Right renal cortex interstitium (tissue), 3 donors: ENCODE measurements at places on chromosomes 7 and 10.

- no peak for DNase-seq
Measured at GRCh38 chr7:96558093-96558492, 151.6 kb downstream of the SEM1 start.

DNA sequence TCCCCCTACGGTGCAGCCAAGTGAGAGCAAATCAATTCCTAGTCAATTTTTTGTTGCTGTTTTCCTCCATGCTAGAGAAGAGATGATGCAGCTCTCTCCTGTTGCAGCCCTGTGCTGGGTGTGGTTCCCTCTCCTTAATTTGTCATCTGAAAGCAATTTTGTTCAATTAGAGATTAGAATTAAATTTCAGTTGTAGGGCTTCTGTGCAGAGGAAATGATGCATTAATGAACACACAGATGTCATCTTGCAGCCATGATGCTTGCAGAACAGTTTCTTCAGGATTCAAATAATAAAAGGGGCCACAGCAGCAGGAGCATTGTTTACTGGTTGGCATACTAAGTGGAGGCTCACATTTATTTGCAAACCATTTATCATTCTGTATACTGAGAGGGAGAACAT lies 266.0 kb downstream of the AUTS2 start:
- no peak for DNase-seq

DNA sequence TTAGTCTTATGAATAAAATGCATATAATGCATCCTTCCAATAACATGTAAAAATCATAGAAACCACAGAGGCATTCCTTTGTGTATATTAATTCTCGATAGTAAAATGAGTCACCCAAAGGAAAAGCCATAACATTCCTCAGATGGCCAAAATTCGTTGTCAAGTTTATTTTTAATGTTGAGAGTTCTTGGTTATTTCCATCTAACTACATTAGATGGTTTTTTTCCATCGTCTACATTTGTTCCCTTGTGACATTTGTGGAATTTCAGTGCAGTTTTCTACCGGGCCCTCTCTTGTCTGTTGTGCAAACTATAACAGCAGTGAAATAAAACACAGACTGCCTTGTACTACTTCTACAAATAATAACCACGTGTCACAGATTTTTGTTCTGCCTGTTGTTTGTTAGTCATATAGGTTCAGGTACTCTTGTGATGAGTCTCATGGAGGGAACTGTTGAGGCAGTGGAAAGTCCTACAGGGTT lies 54.7 kb upstream of the CCAR1 start:
- DNase-seq: no peak

- DNase-seq: no peak
Measured at GRCh38 chr7:45024126-45024744, 24.2 kb downstream of the CCM2 start.

DNA sequence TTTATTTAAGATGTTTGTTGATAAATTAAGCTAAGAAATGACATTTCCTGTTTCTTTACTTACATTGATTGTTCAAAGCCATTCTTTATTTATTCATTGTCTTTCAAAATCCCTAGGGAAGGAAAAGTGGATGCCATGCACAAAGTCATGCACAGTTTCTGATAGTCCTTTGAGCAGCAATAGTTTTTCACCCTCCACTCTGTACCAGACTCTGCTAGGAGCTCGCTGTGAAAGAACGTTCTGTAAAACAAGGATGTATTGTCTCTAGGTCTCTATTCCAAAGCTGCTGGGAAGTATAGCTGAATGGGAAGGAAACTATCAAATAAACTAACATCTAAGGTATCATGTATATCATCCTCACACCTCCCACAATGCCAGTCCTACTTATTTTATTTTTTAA lies 7.8 kb upstream of the NOC3L start:
- DNase-seq: no peak

DNA sequence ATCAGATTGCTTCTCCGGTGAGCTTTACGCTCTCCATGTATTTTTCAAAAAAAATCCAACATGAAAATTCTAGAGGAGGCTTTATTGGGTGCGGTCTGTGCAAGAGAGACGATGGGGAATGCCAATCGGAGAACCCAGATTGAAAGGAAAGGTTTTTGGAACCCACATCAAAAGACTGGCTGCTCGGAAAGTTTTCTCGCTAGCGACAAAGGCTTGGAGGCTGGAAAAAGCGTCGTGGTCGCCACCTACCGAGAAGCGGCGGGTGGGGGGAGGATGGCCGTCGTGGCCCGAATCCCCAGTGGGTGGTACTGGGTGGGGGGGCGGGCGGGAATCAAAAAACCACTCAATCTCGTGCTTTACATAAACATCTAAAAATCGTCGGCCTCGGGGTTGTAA lies 1.1 kb upstream of the GTF2I start:
- DNase-seq: no peak

DNA sequence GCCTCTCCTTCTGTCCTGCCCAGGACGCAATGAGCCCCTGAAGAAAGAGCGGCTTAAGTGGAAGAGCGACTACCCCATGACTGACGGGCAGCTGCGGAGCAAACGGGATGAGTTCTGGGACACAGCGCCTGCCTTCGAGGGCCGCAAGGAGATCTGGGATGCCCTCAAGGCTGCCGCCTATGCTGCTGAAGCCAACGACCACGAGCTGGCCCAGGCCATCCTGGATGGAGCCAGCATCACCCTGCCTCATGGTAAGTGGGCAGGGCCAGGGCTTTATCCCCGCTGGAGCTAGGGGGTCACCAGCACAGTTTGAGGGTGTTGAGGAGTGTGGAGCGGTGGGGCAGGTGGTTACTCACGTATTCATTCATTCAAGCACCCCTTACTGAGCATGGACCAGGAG lies 4.7 kb upstream of the ANKRD2 start:
- no peak for DNase-seq

GRCh38 chr7:120920591-120921274 lies 29.8 kb upstream of the ING3 start:
- DNase-seq: no peak

DNA sequence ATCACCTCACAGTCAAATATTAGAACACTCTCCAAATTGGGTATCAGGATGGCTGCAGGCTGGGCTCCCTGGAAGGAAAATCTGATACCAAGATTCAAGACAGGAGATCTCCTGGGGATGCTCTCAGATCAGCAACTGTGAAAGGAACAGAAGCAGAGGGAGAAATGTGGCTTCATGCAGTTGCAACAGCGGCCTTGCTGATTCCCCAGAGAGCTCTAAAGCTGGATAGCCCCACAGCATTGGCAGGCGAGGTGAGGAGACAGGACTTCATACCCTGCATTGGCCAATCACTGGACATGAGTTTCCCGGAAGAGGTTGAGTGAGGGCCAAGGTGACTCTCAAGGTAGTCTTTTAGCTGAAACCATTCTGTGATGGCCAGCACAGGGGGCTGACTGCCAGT lies 190.6 kb downstream of the PTPN20 start:
- no peak for DNase-seq

DNA sequence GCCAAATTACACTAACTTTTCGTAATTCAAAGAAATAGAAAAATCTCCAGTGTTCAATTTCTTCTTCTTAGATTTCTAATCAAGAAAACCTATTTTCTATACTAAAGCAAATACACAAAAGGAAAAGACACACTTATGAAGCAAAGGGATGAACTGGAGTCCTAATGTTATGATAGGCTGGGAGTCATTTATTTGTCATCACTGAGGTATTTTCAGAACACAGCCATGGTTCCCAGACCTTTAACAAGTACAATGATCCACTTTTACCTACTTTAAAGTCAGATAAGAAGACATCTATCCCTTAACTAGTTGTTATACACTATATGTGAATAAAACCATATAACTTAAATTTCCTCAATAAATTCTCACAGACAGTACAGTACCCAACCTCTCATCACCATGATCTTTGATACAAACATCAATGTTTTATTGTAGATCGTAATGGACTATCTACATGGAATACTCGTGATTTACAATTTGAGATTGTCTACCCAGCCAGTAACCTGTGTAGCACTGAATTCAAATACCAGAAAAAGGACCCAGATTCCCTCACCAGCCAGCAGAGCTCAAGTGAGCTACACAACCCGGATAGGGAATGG lies 12.5 kb downstream of the ASNS start:
- DNase-seq: no peak

DNA sequence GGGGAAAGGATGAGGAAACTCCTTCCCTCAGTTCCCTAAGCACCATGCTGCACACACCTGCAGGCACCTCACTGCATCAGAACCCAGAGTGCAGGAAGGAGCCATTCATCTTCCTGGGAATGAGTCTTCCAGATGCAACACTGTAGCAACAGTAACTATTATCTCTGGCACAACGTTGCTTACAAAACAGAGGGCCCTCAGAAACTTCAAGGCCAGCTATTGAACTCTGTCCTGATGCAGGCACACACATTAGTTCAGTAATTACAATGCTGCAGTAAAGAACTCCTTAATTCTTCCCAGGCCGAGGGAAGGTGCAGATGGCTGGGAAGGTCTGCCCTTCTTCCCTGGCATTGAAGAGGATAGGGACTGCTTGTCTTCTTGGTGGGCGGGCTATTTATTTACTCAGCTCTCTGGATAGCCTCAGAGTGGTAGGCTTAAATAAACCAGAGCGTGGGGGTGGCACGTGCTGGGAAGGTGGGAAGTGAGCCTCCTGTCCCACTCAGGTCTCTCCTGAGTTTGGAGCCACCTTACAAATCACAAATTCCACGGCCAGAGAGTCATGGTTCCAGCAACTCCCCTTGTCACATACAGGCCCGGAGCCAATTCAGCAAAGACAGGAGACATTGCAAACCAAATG lies 125.1 kb upstream of the JCAD start:
- no peak for DNase-seq

GRCh38 chr10:51075873-51076229 lies 1.6 kb downstream of the PRKG1 start:
- no peak for DNase-seq

DNA sequence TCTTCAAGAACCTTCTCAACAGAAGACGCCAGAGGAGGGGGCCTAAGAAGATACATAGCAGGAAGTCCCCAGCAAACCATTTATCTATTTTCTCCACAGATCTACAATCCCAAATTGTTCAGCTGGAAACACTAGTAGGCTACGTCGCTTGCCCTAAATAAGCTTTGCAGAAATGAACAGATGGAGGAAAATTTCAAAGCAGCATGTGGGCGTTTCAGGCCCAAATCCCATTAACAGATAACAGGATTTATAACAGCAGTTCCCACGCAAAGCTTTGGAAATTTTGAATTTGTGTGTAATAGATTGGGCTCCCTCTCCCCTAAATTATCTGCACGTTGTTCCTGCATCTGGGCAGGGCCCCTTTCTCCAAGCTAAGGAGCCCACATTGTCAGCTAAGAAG lies 60.6 kb upstream of the FRMD4A start:
- no peak for DNase-seq

- no peak for DNase-seq
Measured at GRCh38 chr10:85430991-85431390, 935.6 kb downstream of the GRID1 start.

DNA sequence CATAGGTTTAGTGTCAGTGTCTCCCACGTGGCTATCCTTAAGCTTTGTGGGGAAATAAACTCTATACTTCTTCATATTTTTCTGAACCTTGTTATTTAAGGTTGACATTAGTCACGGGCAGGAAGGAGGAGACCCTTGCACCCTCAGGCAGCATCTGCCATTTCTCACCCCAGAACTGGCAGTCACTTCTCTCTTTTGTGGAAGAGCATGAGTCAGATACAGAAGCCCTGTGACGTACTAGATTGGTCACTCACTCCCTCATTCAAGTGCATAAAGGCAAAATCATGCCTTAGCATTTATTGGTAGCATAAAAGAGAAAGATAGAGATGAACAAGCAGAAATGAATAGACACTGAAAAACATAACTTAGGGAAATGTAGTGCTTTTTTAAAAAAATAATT lies 206.0 kb upstream of the MDFIC start:
- DNase-seq: no peak

GRCh38 chr10:84683980-84684740 lies 355.8 kb downstream of the CCSER2 start:
- no peak for DNase-seq

- no peak for DNase-seq
Measured at GRCh38 chr10:9081253-9081652, 1026.8 kb downstream of the GATA3 start.

DNA sequence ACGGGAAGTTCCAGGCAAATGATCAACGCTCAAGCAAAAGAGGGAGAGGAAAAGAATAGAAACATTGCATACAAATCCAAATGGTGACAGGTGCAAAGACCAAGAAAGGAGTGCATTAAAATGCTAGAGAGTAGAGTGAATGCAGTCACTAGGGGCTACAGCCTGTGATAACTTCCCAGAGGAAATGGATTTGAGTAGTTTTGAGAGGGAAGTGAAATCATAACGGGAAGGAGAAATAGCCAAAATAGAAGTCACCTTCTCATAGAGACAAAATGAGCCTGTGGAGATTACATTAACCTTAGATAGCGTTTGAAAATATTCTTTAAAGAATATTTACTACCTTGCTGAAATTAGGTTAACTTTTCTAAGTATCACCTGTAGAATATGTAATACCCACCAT lies 26.5 kb downstream of the NUP42 start:
- DNase-seq: no peak

DNA sequence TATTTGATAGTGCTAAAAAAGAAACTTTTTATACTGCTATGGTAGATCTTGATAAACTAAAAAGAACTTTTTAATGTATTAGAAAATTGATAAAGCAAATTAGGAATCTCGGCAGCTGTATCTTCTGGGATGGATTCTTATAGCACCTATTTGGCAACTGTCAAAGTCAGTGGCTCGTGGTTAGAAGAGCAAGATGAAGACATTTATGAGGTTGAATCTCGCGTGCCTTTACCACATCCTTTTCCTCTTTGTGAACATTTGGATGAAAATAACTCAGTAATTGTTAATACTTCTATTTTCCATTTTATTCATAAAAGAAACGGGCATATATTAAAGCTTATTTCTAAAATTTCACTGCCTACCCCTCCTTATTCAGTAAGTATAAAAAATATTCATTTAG lies 76.2 kb downstream of the CYP51A1 start:
- no peak for DNase-seq

DNA sequence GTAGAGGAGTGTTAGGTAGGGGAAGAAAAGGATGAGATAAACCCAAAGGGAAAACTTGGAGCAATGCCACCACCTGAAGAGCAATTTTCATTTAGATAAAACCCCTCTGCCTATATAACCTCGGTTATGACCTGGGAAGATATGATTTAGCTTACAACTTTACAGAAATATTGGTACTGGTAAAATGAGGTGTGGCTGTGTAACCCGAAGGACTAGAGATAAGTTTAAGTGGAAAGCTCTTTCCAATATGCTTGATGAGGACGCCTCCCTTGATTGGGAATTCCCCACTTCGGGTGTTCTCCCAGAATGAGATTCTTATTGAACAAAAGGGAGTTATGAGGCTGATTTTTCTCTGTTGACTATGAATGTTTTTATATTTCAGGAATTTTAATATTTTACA lies 109.5 kb upstream of the CDK6 start:
- no peak for DNase-seq
